ENCODE measurements at places on chromosomes 13 and 19. TPM values are rescaled to one million over a fixed set of nuclear protein-coding genes. Genes with fewer than 3 reads are reported as not detected.
A peak's percentile ranks its signal among the peaks of the same experiment; 100 is the strongest.

FAM216B gene
- total RNA-seq: not detected

ACTMAP gene
- 9.6 TPM for total RNA-seq

DNA sequence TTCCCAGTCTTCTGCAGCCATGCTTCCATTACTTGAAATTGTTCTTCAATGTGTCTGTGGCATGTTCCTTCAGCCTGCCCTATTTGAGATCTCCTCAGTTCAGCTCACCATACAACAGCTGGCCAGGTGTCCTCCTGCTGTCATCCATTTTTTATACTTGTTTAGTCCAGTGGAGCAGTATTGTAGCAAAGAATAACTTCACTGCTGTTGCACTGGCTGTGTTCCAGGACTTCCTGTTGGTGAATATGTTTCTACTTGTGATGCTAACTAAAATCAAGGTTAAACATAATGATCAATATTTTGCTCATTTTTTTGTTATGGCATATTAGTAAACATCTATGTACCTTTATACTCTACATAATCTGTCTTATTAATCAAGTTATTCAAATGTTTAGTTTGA is 1394.1 kb downstream of the PCDH9 start:
- H3K27me3 ChIP-seq: no peaks in the 10 kb centered on the region
- H3K4me3 ChIP-seq: no peak overlapping the region
- no peaks in the 10 kb centered on the region for H3K4me1 ChIP-seq
- no peaks in the 10 kb centered on the region for H3K36me3 ChIP-seq
- no peak overlapping the region for H3K27ac ChIP-seq

C1QTNF9B gene
- not detected for total RNA-seq

FARSA gene
- total RNA-seq: 76.7 TPM

VSTM2B gene
- not detected for total RNA-seq

DNA sequence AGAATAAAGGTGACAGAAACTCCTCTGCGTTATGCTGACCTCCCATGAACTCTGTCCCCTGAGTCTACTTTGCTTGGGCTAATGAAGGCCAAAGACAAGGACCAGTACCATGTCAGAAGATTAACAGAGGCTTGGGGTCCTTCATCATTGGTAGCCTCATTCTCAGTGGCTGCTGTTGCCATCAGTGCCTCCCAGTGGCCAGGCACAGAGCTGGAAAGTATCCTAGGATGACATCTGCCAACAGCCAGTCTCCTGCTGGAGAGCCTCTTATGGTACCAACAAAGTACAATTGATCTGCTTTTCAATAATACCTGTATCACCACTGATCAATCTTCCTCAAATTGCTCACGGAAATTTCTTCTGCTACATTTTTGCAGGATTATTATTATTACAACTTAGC is 281.6 kb downstream of the DNAJC15 start:
- no peak overlapping the region for H3K4me3 ChIP-seq
- no peaks in the 10 kb centered on the region for H3K36me3 ChIP-seq
- H3K27me3 ChIP-seq: no peaks in the 10 kb centered on the region
- peaks cover 6% of the 10 kb centered on the region for H3K4me1 ChIP-seq
- DNase-seq: no peak
- H3K27ac ChIP-seq: no peak overlapping the region

DNA sequence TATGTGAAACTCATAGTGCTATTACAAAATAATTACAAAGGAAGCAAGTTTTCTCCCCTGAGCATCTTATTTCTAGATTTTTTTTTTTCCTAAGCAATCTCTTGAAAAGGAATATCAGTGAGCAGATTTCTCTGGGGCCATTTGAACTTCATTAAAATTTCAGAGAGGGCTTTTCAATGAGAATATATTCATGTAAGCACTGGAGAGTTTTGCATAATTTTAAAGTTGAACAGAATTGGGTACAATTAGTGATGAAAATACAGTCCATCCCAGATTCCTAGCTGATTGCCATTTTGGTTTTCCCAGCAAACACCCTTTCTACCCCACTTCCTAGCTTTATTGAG is 66.8 kb upstream of the RNF113B start:
- no peaks in the 10 kb centered on the region for H3K4me1 ChIP-seq
- no peak overlapping the region for H3K4me3 ChIP-seq
- no peak overlapping the region for H3K27ac ChIP-seq
- H3K36me3 ChIP-seq: no peaks in the 10 kb centered on the region

DNA sequence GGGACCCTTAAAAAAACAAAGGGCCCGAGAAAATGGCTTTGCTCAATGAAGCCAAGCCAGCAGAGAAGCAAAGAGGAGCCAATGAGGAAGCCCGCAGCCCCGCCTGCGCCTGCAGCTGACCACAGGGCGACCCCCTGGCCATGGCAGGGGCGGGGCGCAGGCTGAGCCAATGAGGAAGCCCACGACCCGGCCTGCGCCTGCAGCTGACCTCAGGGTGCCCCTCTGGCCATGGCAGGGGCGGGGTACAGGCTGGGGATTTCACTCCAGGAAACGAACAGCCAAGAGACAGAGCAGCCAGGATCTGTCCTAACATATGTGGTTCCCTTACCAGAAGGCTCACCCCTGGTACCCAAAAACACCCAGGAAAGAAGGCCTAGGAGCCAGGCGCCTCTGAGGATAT is 101.4 kb downstream of the STK24 start:
- peaks cover 36% of the 10 kb centered on the region for H3K4me1 ChIP-seq
- H3K27me3 ChIP-seq: no peaks in the 10 kb centered on the region
- H3K27ac ChIP-seq: peak overlapping the region; percentile 59

GRCh38 chr13:37011002-37011401 is 10.4 kb downstream of the EXOSC8 start:
- no peak overlapping the region for H3K4me3 ChIP-seq
- no peaks in the 10 kb centered on the region for H3K27me3 ChIP-seq
- peaks cover 65% of the 10 kb centered on the region for H3K36me3 ChIP-seq

DNA sequence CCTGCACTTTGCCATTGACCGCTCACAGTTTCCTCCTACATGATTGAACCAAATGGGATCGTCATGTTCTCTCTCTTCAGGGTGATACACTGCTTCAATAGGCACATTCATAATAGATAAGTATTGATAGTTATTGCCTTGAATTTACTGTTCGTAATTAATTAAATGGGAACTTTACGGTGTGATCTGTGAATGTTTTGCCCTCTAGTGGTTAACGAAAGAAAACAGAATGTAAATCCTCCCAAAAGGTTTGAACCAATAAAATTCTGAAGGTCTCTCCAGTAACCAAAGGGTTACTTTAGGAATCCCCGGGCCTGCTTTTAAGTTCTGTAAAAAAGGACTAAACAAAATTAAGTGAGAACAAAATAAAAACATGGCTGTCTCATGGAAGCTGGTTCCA is 389.3 kb downstream of the DACH1 start:
- H3K36me3 ChIP-seq: no peaks in the 10 kb centered on the region
- no peaks in the 10 kb centered on the region for H3K27me3 ChIP-seq
- H3K4me1 ChIP-seq: no peaks in the 10 kb centered on the region
- no peak overlapping the region for H3K4me3 ChIP-seq

GRCh38 chr19:38736413-38737280 is 7.6 kb downstream of the CAPN12 start:
- H3K36me3 ChIP-seq: peaks cover 5% of the 10 kb centered on the region
- no peak overlapping the region for H3K4me3 ChIP-seq
- no peak overlapping the region for H3K27ac ChIP-seq
- H3K27me3 ChIP-seq: no peaks in the 10 kb centered on the region
- DNase-seq: no peak

DNA sequence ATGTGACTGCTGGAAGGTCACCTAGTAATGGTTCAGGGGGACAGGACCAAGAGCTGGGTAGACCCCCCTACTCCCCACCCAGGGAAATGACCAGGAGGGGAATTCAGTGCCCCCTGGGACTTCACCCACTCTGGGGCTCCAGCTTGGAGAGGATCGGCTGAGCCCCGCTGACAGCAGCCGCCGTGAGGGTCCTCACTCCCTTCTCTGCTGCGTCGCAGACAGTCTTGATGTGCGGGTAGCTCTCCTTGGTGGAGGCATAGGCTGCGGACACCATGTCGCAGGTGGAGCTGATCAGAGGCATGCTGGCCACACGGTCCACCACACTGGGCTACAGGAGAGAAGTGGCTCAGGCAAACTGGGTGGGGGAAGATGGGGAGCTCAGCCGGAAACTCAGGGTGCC is 7.8 kb downstream of the PLIN3 start:
- H3K27me3 ChIP-seq: no peaks in the 10 kb centered on the region
- no peak for DNase-seq
- H3K4me3 ChIP-seq: no peak overlapping the region
- H3K4me1 ChIP-seq: no peaks in the 10 kb centered on the region
- peaks cover 26% of the 10 kb centered on the region for H3K36me3 ChIP-seq
- no peak overlapping the region for H3K27ac ChIP-seq

GRCh38 chr13:32310134-32310706 is 4.9 kb downstream of the ZAR1L start:
- DNase-seq: peak; percentile 40
- no peak overlapping the region for H3K4me3 ChIP-seq
- no peak overlapping the region for H3K27ac ChIP-seq
- H3K27me3 ChIP-seq: no peaks in the 10 kb centered on the region
- H3K36me3 ChIP-seq: no peaks in the 10 kb centered on the region
- peaks cover 4% of the 10 kb centered on the region for H3K4me1 ChIP-seq

GRCh38 chr13:104847922-104848321 is 1687.5 kb downstream of the EFNB2 start:
- H3K36me3 ChIP-seq: no peaks in the 10 kb centered on the region
- no peaks in the 10 kb centered on the region for H3K4me1 ChIP-seq
- DNase-seq: no peak
- H3K27ac ChIP-seq: no peak overlapping the region
- no peaks in the 10 kb centered on the region for H3K27me3 ChIP-seq

GRCh38 chr13:71864094-71864985 is 2.7 kb downstream of the DACH1 start:
- H3K36me3 ChIP-seq: no peaks in the 10 kb centered on the region
- DNase-seq: no peak
- H3K4me3 ChIP-seq: peak overlapping the region; percentile 65
- peaks cover 13% of the 10 kb centered on the region for H3K4me1 ChIP-seq
- no peak overlapping the region for H3K27ac ChIP-seq

MEIOSIN gene
- total RNA-seq: not detected

ZNF14 gene
- 4.4 TPM for total RNA-seq

DLL3 gene
- 0.89 TPM for total RNA-seq

CATSPERD gene
- not detected for total RNA-seq

- no peak for DNase-seq
- no peaks in the 10 kb centered on the region for H3K27me3 ChIP-seq
- no peak overlapping the region for H3K27ac ChIP-seq
- H3K36me3 ChIP-seq: no peaks in the 10 kb centered on the region
- no peak overlapping the region for H3K4me3 ChIP-seq
These were observed 5.2 kb downstream of the BRCA2 start for GRCh38 chr13:32320528-32320927.

DNA sequence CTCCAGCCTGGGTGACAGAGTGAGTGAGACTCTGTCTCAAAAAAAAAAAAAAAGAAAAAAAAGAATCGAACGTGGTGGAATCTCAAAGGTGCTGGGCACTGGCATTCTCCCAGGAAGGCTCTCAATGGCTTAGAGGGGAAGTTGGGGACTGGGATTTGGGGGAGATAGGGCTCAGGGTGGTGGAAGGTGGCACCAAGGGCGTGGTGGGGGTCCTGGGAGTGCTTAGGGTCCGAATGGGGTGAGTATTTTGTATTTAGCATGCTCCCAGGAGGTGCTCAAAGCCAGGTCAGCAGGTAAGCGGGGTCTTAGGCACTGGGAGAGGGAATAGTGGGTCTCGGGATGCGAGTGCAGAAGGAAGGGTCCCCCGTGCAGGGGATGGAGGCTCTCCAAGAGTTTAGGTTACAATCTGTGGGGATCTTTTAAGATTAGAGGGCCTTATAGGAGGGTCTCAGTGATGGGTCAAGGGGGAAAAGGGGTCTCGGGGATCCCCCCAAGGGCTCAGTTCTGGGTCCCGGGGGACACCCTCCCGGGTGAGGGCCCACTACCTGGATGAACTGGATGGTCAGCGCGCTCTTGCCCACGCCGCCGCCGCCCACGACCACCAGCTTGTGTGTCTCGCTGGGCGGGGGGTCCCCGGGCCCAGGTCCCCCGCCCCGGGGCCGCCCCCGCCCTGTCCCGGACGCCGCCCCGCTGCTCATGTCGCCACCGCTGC is 386 bp downstream of the RRAS start:
- no peak for DNase-seq
- H3K4me1 ChIP-seq: peaks cover 40% of the 10 kb centered on the region
- peak overlapping the region; percentile 56 for H3K27ac ChIP-seq
- H3K27me3 ChIP-seq: no peaks in the 10 kb centered on the region
- H3K36me3 ChIP-seq: no peaks in the 10 kb centered on the region

TFDP1 gene
- 49.4 TPM for total RNA-seq

DNA sequence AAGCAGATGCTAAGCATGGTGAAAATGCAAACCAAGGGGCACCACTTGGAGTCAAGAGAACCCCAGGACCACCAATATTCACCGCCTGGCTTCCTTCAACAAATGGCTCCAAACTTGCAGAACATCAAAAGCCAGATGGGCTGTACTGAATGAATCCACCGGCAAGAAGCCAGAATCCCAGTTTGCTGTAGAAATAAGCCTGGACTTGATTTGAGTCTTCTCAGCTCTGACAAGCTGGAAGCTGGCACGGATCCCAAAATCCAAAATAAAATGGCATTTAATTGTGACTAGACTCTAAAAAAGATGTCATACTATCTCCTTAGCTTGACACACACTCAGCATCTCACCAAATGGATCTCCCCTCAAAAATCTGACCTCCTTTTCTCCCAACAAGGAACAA is 11.9 kb downstream of the EFNB2 start:
- H3K4me3 ChIP-seq: no peak overlapping the region
- H3K4me1 ChIP-seq: peaks cover 26% of the 10 kb centered on the region
- peak overlapping the region; percentile 0 for H3K27ac ChIP-seq

DNA sequence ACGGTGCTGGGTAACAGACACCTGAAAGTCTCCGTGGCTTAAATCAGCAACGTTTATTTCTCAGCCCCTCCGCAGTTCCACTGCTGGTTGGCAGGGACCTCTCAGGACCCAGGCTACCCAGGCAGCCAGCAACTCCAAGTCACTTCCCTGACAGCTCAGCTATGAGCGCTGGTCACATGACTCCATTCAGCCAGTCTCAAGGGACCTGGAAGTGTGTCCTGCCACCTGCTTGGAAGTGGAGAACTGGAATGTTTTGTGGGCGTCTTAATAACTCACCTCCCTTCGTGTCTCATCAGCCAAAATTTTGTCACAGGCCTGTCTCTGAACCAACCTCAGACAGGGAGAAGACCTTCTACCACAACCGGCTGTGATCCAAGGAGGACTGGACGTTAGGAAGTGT is 72.8 kb downstream of the DPF1 start:
- H3K27ac ChIP-seq: no peak overlapping the region
- peaks cover 11% of the 10 kb centered on the region for H3K4me1 ChIP-seq
- DNase-seq: no peak
- H3K27me3 ChIP-seq: no peaks in the 10 kb centered on the region

ATCAY gene
- total RNA-seq: 4.5 TPM

DNA sequence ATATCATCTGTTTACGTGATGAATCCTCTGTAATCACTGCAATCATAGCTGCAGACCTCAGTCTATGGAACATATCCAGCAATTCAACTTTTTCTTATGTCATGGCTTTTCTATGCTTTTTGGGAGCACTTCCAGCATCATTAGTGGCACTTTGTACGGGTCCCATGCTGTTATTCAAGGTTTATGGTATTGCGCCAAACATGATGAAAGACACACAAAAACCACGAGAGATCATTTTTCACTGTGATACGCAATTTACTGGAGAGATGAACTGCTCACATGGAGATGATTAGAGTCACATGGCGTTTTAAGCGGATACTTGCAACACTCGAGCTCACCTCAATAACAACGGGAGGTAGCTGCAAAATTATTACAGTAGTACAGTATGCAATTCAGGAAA is 2101.7 kb upstream of the PCDH20 start:
- H3K36me3 ChIP-seq: no peaks in the 10 kb centered on the region
- H3K27ac ChIP-seq: no peak overlapping the region
- DNase-seq: peak; percentile 67
- no peaks in the 10 kb centered on the region for H3K27me3 ChIP-seq
